ENCODE measurements at places on chromosomes 5 and 9.

- DNase-seq, result no peak
These were observed 97.0 kb downstream of the PSAT1 start for GRCh38 chr9:78393932-78394331.

DNA sequence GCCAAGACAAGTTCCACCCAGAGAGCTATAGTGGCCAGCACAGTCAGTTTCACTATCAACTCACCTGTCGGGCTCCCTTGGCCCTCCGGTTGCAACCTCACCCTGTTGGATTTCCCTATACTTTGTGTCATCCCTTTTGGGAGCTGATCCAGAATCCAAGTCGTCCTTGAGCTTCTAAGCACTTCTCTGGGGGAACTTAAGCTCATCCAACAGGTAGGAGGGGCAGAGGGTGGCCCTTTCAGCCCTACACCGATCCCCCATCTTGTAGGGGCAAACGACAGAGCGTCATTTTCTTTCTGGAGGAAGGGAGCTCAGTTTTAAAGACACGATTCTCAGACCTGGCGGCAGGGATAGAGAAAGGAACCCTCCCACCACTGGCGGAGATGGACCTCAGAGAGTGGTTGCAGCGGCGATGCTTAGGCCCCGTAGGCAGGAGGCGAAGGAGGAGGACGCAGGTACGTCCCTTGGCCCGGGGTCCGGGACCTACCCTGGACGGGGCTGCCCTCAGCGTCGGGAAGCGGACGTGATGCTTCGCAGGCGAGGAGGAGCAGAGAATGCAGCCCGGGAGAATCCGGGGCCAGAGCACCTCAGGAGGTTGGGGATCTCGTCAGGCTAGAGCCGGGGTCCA is 519 bp downstream of the ZER1 start:
- DNase-seq, result no peak

DNA sequence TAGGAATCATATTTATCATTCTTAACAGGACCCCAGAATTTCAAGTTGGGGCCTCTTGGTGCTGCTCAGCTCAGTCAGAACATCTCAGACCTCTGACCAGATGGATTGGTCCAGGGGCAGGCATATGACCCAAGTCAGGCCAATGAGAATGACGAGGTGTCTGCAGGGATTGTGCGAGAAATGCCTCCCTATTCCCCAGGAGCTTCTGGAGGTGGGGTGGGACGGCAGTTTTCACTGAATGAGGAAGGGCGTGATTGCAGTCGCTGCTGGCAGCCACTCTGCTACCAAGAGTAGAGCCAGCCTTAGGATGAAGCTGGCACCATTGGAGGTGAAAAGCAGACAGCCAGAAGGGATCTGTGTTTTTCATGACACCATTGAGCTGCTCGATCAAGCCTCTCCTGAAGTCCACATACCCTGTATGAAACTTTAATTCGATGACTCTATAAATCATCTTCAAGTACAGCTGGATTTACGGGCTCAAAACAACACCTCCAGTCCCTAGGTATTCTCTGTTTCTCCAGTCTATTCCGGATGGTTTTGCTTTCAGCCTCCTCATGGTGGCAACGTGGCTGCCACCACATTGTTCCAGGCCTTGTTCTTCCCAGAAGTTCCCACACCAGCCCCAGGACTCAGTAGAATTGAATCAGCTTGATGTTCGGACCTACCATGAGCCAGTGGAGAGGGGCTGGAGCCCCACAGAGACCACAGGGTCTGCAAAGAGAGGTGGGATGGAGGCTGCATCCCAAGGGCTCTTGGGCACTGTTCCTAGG is 70.2 kb upstream of the ADAMTS2 start:
- DNase-seq, result no peak

- no peak for DNase-seq
These were observed 203.1 kb upstream of the ARRDC3 start for GRCh38 chr5:91586232-91586631.

- DNase-seq, result peak; percentile 68
These were observed 1.1 kb upstream of the DBH start for GRCh38 chr9:133635098-133635497.

GRCh38 chr9:126880947-126881332 is 20.5 kb downstream of the ZBTB34 start:
- peak; percentile 59 for DNase-seq

DNA sequence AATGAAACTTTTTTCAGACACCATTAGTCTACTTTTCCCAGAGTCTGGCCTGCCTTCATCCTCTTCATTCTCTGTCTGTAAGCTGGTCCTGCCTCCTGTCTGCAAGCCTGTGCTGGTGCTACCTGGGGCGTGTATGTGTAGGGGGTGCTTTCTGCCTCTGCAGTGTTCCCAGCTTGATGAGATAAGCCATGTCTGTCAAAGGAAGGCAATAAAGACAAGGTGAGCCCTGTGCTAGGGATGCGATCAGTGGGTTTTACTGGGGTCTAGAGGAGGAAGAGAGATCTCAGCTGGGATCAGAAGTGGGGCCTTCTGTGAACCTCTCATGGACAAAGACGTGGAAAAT is 78.0 kb upstream of the TGFBR1 start:
- no peak for DNase-seq

- no peak for DNase-seq
These were observed 58.7 kb upstream of the PTPN3 start for GRCh38 chr9:109556786-109557185.

DNA sequence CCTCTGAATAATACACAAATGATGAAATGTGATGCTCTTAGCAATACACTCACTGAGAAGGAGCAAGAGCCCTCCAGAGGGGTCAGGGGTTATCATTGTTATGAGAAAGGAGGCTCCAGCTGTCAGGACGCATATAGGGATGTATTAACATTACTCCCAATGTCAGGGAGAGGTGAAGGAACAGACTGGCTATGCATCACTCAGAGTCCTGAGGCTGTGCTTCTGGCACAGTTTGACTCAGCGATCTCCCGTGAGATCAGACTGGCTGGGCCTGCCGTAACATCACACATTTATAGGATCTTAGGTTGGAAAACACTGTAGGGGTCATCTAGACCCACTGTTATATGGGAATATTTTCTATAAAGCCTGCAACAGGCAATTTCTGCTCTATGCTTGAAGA is 226.5 kb upstream of the GLRA1 start:
- no peak for DNase-seq

- DNase-seq, result no peak
These were observed 80.8 kb downstream of the IQGAP2 start for GRCh38 chr5:76483881-76484280.
